ENCODE measurements at places on chromosomes 16 and 17.

DNA sequence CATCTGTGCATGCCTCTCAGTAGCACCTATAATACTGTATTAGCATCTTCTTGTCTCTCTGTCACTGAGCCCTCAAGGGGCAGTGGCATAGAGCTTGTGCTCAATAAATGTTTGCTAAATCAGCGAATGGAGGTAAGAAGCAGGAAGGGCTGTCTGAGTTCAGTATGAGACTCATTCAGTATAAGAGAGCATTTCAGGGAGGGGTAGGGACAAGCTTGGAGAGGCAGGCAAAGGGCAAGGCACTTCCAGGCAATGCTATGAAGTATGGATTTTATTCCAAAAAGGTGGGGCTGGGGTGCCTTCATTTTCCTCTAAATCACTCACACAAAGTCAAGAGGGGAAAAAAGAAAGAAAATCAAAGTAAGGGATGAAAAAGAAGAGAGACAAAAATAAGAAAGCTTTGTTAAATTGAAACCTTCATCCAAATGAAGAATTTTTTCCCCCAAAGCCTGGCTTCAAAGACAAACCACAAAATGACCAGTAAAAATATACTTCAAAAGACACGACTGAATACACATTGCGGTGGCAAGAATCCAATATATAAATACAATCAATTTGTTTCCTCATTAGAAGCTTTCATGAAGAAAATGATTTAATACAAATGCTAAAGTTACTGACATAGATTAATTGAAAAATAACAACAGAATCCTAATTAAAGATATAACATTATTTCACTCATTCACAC lies 51.2 kb downstream of the SKAP1 start:
- no peak overlapping the region for H3K4me3 ChIP-seq
- no peak for DNase-seq
- no peak overlapping the region for H3K27ac ChIP-seq
- no peaks in the 10 kb centered on the region for H3K36me3 ChIP-seq

- no peak overlapping the region for H3K4me3 ChIP-seq
- H3K36me3 ChIP-seq: no peaks in the 10 kb centered on the region
- no peaks in the 10 kb centered on the region for H3K4me1 ChIP-seq
- no peak overlapping the region for H3K27ac ChIP-seq
Measured at GRCh38 chr17:48514477-48514876, 16.3 kb downstream of the HOXB1 start.

DNA sequence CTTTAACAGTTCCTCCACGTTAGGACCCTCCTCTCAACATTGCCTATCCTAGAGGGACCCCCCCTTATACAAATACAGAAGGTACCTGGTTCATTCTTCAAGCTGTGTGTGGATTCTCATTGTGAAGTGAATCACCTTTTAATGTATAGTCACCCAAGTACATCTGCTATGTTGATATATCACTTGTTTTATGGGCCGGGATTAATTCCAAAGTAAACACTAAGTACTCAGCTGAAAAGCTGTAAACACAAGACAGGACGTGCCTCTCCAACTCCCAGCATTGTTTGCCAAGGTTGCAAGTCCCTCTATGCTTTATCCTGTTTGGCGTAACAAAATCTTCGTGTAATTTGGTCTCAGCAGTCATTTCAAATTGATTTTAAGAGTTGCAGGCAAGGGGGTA lies 123.6 kb downstream of the RBFOX1 start:
- H3K4me3 ChIP-seq: no peak overlapping the region
- H3K27me3 ChIP-seq: no peaks in the 10 kb centered on the region
- H3K27ac ChIP-seq: no peak overlapping the region
- no peak for DNase-seq
- no peaks in the 10 kb centered on the region for H3K36me3 ChIP-seq

DNA sequence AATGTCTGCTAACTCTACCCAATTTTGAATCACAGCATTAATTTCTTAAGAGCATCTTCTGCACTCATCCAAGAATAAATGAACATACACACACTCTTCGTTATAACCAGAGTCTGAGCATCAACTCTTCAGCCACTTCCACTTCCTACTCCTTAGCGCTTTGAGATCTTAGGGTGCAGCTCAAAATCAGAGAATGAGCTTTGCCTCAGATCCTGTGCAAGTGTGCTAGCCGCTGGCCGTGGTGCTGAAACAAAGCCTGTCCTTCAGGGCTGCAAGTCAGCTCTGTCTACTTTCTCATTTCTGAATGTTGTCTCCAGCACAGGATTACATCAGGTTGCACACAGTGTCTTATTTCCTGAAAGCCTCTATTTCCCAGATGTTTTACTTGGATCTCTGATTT lies 165.4 kb downstream of the AIPL1 start:
- no peaks in the 10 kb centered on the region for H3K27me3 ChIP-seq
- H3K36me3 ChIP-seq: no peaks in the 10 kb centered on the region
- H3K4me1 ChIP-seq: no peaks in the 10 kb centered on the region
- no peak for DNase-seq

- H3K4me1 ChIP-seq: peaks cover 10% of the 10 kb centered on the region
- DNase-seq: no peak
- peak overlapping the region; percentile 30 for H3K27ac ChIP-seq
- no peaks in the 10 kb centered on the region for H3K36me3 ChIP-seq
- no peaks in the 10 kb centered on the region for H3K27me3 ChIP-seq
- H3K4me3 ChIP-seq: no peak overlapping the region
Measured at GRCh38 chr17:66711881-66712321, 123.0 kb upstream of the CACNG5 start.

- no peak overlapping the region for H3K27ac ChIP-seq
- no peak for DNase-seq
- no peaks in the 10 kb centered on the region for H3K27me3 ChIP-seq
- H3K4me3 ChIP-seq: no peak overlapping the region
- H3K36me3 ChIP-seq: no peaks in the 10 kb centered on the region
Measured at GRCh38 chr17:66354981-66355380, 52.6 kb downstream of the PRKCA start.

DNA sequence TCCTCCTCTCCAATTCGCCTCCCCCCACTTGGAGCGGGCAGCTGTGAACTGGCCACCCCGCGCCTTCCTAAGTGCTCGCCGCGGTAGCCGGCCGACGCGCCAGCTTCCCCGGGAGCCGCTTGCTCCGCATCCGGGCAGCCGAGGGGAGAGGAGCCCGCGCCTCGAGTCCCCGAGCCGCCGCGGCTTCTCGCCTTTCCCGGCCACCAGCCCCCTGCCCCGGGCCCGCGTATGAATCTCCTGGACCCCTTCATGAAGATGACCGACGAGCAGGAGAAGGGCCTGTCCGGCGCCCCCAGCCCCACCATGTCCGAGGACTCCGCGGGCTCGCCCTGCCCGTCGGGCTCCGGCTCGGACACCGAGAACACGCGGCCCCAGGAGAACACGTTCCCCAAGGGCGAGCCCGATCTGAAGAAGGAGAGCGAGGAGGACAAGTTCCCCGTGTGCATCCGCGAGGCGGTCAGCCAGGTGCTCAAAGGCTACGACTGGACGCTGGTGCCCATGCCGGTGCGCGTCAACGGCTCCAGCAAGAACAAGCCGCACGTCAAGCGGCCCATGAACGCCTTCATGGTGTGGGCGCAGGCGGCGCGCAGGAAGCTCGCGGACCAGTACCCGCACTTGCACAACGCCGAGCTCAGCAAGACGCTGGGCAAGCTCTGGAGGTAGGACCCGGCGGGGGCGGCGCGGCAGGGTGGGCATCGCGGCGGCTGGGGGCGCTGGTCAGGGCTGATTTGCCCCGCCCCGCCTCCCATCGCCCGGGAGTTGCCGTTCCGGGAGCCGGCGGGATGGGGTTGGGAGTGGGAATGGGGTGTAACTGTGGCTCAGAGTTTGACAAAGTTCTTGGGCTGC lies 567 bp downstream of the SOX9 start:
- peaks cover 31% of the 10 kb centered on the region for H3K4me1 ChIP-seq
- H3K36me3 ChIP-seq: no peaks in the 10 kb centered on the region

- H3K27me3 ChIP-seq: no peaks in the 10 kb centered on the region
- no peaks in the 10 kb centered on the region for H3K36me3 ChIP-seq
- peak overlapping the region; percentile 4 for H3K4me3 ChIP-seq
- H3K27ac ChIP-seq: peak overlapping the region; percentile 56
Measured at GRCh38 chr16:12089492-12090150, 113.1 kb downstream of the SNX29 start.

DNA sequence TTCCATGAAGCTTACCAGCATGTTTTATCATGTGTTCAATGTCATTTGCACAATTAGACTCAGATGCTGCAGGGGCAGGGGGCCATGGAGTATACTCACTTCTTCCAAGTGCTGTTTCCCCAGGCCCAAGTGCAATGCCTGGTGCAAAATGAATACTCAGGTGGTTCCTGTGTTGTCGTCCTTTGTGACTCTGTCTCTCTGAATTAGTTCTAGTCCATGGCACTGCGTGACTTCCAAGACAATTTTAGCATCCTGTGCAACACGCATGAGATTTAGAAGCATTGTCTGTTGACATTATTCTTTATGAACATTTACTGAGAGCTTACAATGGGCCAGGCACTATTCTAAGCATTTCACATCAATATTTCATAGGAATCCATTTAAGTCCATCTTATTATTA lies 769.7 kb upstream of the RBFOX1 start:
- H3K4me3 ChIP-seq: no peak overlapping the region
- H3K27ac ChIP-seq: no peak overlapping the region
- H3K4me1 ChIP-seq: no peaks in the 10 kb centered on the region
- H3K27me3 ChIP-seq: no peaks in the 10 kb centered on the region
- no peak for DNase-seq
- H3K36me3 ChIP-seq: no peaks in the 10 kb centered on the region

- no peaks in the 10 kb centered on the region for H3K36me3 ChIP-seq
- peak overlapping the region; percentile 87 for H3K27ac ChIP-seq
- H3K4me1 ChIP-seq: peaks cover 39% of the 10 kb centered on the region
- no peaks in the 10 kb centered on the region for H3K27me3 ChIP-seq
- DNase-seq: no peak
Measured at GRCh38 chr16:68022278-68022727, 729 bp downstream of the DDX28 start.

- no peak overlapping the region for H3K4me3 ChIP-seq
- DNase-seq: peak; percentile 53
- H3K4me1 ChIP-seq: peaks cover 35% of the 10 kb centered on the region
- H3K36me3 ChIP-seq: peaks cover 4% of the 10 kb centered on the region
Measured at GRCh38 chr16:66309-67182, 5.9 kb downstream of the RHBDF1 start.

DNA sequence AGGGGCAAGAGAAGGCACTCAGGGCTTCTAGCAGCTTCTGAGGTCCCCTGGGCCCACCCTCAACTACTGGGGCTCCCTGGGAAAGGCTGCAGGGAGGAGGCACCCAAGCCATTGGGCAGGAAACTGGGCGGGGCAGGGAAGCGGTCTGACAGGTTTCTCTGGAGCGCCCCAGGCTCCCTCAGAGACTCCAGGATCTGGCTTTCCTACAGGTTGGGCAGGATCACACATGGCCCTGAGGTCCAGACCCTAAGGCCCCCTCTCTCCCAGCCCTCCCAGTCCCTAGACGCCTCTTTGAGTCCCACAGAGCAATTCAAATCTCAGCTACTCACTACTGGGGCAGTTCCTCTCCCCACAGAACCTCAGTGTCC lies 14.3 kb downstream of the JUP start:
- H3K36me3 ChIP-seq: peaks cover 15% of the 10 kb centered on the region
- peaks cover 11% of the 10 kb centered on the region for H3K4me1 ChIP-seq
- no peak overlapping the region for H3K27ac ChIP-seq
- DNase-seq: no peak
- no peak overlapping the region for H3K4me3 ChIP-seq
- H3K27me3 ChIP-seq: no peaks in the 10 kb centered on the region

- H3K27ac ChIP-seq: no peak overlapping the region
- no peak overlapping the region for H3K4me3 ChIP-seq
- no peak for DNase-seq
- no peaks in the 10 kb centered on the region for H3K36me3 ChIP-seq
- no peaks in the 10 kb centered on the region for H3K27me3 ChIP-seq
Measured at GRCh38 chr16:58652741-58653140, 23.1 kb upstream of the CNOT1 start.

DNA sequence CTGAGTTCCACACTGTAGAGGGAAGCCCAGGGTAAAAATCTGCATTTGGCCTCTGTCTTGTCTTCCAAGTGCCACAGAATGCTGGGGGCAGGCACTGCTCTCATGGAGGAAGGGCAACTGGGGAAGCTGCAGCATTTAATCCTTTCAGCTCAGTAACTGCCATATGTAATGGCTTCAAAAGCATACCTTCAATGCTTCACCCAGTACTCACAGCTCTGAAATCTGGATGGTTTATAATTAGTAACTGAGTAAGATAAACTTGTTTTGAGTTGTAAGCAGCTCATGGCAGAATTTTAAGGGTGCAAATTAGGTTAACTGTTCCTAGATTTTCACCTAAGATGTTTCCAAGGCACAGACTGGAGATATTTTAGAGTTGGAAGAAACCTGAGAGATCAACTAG lies 24.5 kb downstream of the PMP22 start:
- no peaks in the 10 kb centered on the region for H3K4me1 ChIP-seq
- no peaks in the 10 kb centered on the region for H3K27me3 ChIP-seq
- no peak overlapping the region for H3K27ac ChIP-seq
- DNase-seq: no peak
- H3K4me3 ChIP-seq: no peak overlapping the region

DNA sequence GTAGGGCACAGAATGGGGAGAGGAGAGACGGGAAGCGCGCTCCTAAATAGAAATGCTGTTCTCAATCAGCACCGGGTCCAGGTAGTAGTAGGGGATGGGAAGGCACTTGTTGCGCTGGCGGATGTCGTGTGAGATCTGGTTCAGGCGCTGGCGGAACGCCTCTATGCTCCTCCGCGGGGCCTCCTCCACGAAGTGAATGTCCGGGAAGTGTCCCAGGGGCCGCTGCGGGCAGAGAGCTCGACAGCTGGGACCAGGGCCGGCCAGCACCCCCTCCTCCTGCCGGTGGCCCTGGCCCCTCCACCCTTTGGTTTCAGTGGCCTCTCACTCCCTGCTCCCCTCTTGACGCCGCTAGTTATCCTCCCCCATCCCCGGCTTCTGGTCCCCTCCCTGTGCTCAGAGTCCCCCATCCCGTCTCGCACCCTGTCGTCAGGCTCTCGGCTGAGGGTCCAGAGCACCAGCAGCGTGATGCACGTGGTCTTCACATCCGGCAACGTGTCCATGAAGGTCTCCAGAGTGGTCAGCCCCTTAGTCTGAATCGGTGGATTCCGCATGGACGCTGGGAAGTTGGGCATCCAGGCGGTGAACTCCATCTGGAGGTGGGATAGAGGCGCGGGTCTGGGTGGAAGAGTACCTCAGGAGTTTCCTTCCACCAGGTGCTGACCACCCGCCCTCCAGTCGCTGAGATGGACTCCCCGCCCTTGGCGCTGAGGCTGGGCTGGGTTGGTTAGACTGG lies 14.6 kb downstream of the ALOX12B start:
- no peak overlapping the region for H3K27ac ChIP-seq
- H3K27me3 ChIP-seq: peaks cover 33% of the 10 kb centered on the region
- no peaks in the 10 kb centered on the region for H3K36me3 ChIP-seq
- H3K4me3 ChIP-seq: no peak overlapping the region
- DNase-seq: peak; percentile 82
- H3K4me1 ChIP-seq: peaks cover 28% of the 10 kb centered on the region

DNA sequence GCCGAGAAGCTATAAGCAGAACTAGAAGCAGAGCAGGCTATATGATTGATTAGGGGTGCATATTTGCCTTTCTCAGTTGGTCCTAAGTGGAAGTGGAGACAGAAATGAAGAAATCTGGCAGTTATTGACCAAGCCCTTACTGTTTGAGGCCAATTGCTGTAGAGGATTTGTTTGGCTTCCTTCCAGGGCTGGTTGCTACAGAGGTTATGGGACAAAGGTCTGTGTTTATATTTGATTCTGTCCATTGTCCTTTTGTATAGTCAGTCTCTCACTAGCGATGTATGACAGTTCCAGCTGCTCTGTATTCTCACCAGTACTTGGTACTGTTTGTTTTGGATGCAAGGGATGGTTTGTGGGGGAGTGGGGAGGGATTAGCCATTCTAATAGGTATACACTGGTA lies 7.3 kb upstream of the ALOX15 start:
- no peaks in the 10 kb centered on the region for H3K4me1 ChIP-seq
- H3K27ac ChIP-seq: no peak overlapping the region
- no peaks in the 10 kb centered on the region for H3K36me3 ChIP-seq
- H3K27me3 ChIP-seq: no peaks in the 10 kb centered on the region
